ENCODE measurements at places on chromosomes 7 and 10.

DNA sequence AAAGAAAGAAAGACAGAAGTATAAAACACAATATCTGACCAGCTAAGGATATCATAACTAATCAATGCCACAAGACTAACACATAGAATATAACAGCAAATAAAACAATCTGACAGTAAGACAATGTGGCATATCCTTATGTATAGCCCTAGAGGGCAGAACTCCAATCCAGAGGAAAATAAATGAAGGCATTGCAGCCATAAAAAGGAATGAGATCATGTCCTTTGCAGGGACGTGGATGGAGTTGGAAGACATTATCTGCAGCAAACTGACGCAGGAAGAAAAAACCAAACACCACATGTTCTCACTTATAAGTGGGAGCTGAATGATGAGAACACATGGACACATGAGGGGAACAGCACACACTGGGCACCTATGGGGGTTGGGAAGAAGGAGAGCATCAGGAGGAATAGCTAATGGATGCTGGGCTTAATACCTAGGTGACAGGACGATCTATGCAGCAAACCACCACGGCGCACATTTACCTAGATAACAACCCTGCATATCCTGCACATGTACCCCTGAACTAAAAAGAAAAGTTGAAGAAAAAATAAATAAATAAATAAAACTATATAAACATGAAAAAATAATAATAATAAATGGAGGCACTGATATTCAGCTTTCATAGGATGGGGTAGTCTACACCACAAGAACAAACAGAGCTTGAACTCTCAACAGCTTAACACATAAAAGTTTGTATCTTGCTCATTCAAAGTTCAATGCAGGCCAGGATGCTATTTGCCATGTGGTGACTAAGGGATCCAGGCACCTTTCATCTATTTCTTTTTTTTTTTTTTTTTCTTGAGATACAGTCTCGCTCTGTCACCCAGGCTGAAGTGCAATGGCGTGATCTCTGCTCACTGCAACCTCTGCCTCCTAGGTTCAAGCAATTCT, 66.1 kb upstream of the KAT6B start:
- no peak for DNase-seq

DNA sequence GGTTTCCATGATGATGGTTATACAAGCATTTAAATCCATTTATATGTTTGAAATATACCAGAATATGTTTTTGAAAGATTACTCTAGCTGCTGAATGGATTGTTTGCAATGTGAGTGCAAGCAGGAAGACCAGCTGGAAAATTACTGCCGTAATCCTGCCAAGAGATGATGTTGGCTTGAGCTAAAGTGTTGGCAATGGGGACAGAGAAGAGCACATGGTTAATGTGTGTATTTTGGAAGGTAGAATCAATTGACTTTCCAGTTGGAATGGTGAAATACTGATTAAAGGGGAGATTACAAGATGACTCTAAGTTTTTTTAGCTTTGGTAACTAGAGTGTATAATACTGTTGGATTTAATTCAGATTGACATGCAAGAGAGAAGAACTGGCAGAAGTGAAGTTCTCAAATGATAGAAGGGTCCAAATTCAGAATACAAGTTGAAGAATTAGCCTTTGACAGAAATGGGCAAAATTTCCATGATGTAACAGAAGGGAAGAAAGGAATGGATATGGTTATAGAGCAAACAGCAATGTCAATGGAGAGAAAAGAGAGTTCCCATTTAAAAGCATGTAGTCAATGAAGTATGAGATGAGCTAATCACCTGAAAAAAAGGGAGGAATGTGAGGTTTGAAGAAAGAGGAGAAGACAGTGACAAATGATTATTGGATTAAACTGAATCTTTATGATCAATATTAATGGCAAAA, 422.0 kb downstream of the CDC14C start:
- no peak for DNase-seq

DNA sequence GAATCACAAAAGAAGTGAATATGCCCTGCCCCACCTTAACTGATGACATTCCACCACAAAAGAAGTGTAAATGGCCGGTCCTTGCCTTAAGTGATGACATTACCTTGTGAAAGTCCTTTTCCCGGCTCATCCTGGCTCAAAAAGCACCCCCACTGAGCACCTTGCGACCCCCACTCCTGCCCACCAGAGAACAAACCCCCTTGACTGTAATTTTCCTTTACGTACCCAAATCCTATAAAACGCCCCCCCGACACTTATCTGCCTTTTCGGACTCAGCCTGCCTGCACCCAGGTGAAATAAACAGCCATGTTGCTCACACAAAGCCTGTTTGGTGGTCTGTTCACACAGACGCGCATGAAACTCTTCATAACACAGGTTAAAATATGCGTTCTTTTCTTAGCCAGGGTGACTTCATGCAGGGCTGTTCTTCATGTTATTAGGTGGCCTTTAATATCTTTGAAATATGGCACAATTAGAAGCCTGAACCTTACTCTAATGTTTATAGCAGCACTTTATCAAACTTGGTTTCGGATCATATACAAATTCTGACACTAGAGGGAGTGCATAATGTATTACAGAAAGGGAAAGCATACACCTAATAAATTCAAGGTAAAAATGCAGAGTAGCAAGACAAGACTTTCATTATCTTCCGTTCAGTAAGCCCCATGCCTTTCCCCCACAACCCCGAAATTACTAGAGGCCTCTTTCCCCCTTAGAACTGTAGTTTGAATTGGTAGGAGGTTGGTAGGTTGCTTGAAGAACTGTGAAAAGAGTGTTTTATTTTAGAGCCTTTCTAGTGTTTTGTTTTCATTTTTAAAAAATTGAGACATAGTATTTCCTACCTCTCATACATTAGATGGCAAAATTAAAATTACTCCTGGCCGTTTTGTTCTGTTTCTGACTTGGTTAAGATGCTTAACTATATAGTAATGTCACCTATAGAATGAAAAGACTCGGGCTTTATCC, 117.9 kb downstream of the NPY start:
- DNase-seq, result no peak

DNA sequence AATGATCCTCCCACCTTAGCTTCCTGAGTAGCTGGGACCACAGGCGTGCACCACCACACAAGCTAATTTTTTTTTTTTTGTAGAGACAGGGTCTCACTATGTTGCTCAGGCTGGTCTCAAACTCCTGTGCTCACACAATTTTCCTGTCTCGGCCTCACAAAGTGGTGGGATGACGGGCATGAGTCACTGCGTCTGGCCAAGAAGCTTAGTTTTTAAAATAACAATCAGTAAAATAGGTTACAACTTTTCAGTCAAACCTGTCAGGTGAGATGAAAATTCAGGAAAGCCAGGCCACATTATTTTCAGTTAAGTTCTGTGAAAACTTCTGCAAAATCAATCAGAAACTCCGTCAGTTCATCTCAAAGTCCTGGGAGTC, 55.4 kb downstream of the FAM241B start:
- no peak for DNase-seq

DNA sequence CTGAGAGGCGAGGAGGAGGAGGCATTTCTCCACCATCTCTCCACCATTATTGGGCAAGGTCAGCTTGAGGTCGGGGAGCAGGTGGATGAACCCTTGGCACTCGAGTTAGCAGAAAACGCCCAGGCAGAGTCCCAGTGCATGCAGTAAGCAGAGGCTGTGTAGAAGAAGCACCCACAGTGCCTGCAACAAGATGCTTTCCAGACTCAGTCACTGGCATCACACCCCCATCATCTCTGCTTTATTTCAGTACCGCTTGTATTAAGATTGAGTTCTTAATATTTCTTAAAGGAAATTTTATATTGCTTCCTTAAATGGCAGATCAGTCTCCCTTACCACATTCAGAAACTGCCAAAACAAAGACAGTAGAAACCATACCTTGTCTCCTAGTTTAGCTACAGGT, 122.3 kb upstream of the PPIF start:
- DNase-seq, result no peak

- DNase-seq, result no peak
These were observed 219.2 kb downstream of the ETV1 start for GRCh38 chr7:13770305-13770704.

- DNase-seq, result no peak
These were observed 48.9 kb downstream of the ZNF503 start for GRCh38 chr10:75352650-75353049.

DNA sequence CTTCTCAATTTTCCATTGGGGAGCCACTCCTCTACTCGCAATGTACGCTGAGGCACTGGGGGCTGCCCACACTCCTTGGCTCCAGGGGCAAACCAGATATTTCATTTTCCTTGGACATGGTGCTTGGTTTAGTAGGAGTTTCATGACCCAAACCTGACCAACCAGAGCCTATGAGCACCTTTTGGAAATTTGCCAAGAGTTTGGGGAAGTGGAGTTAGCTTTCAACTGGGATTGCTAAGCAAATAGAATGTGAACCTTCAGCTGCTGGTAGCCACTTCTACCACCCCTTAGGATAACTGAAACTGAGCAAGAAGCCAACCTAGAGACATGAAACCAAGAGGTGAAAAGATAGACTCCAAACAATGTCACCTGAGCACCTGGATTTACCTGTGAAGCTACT, 74.9 kb upstream of the COL13A1 start:
- DNase-seq, result no peak

- peak; percentile 68 for DNase-seq
These were observed 43.2 kb upstream of the FAM133B start for GRCh38 chr7:92633211-92633906.

GRCh38 chr7:98802781-98803110, 67.1 kb downstream of the TMEM130 start:
- DNase-seq, result no peak

DNA sequence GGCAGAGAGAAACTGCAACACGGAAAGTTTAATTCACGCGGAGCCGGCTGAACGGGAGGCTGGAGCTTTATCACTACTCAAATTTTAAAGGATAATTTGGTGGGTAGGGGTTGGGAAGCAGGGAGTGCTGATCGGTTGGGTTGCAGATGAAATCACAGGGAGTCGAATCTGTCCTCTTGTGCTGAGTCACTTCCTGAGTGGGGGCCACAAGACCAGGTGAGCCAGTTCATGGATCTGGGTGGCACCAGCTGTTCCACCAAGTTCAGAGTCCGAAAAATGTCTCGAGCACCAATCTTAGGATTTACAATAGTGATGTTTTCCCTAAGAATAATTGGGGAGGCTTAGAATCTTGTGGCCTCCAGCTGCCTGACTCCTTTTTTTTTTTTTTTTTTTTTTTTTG, 3.6 kb upstream of the PRAP1 start:
- DNase-seq, result no peak

DNA sequence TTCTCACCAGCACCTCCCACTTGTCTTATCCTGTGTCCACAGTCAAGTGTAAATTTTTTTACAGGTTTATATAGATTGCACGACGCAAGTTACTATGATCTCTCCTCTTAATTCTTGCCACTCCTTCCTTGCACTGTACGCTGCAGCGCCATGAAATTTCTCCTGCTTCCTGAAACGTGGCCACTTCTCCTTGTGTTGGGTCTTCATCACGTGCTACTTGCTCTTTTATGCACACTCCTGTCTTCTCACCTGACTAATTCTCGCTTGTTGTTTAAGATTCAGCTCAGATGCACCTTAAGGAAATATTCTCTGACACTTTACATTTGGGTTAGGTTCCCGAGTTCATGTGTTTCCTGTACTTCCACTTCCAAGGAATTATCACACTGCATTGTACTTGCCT, 76.5 kb upstream of the ODAD2 start:
- no peak for DNase-seq

DNA sequence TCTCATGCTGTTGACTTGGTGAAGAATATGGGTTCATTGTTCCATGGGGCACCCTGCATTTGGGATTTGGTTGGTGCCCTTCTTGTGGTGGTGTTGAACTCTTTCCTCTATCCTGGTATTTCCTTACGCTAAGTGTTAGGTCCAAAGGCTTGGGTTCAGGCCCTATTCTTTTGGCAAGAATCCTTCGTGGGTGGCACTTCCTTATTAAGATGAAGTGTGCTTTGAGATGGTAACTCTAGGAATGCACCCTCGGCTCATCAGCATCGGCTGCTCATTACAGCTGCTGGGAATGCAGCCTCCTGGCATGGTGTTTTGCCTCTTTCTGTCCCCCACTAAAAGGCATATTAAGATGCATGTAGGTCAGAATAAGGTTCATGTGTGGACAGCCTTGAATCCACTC, 380.7 kb downstream of the RPS24 start:
- DNase-seq, result no peak

DNA sequence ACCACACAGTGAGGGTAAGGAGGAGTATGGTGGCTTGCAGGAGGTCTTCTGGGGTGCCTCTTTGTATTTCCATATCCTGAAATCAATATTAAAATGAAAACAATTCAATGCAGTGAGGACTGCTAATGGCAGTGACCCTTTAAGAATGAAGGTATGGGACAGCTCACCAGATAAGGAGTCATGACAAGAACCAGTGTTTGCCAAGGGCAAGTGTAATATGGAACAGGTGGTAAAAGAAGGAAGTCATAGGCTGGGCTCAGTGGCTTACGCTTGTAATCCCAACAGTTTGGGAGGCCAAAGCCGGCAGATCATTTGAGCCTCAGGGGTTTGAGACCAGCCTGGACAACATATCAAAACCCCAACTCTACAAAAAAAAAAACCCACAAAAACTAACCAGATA, 20.0 kb upstream of the LIPA start:
- DNase-seq, result no peak

DNA sequence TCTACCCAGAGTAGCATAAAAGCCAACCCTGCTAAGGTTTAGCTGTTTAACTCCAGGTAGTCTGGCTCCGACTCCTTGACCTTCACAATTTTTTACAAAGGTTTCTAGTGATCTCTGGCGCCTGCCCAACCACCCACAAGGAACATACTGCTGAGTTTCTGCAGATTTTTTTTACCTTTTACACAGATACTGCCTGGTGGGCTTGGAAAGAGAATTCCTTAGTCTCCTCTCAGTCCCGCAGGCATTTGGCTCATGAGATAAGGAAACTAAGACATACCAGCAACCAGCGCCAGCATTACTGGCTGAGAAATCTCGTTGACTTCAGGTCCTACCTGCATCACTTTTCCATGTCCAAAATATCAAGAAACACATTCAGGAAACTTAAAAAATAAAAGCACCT, 51.1 kb upstream of the LYZL1 start:
- DNase-seq, result no peak

DNA sequence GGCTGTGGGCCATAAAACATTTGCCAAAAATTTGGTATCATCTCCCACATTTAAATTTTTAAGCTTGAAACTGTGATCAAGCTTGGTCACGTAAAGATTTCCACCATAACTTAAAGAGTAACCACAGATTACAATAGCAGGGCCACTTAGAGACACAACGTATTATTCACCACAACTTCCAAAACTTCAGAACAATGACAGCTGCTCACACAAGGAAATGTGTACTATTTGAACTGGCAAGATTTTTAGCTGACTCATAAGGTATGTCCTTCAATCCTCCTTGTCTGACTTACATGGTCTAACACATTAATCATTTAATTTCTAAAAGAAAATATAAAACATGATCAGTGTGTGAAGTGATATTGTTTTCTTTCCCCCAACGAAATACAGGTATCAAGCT, 234.5 kb downstream of the PARD3 start:
- DNase-seq, result no peak

- DNase-seq, result no peak
These were observed 964.5 kb downstream of the CNTNAP2 start for GRCh38 chr7:147081117-147081516.

DNA sequence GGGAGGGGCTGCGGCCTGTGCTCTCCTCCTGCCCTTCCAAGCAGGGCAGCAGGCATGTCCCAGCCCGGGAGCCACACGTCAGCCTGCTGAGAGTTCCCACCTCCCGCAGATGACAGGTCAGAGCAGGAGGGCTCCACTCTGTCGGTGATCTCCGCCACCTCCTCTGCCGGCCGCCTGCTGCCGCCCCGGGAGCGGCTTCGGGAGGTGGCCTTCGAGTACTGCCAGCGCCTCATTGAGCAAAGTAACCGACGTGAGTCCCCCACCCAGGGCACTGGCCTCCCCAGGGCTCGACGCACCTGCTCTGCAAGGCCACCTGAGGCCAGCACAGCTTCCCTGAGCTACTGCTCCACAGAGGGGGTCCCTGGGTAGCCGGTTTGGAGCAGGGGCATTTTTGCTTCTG, 9.4 kb downstream of the AP5Z1 start:
- no peak for DNase-seq
